Left lung (tissue), 14 donors: ENCODE measurements at places on chromosomes 4 and X. TPM values are rescaled to one million over a fixed set of nuclear protein-coding genes. Genes with fewer than 3 reads are reported as not detected.

The POLA1 gene
- polyA plus RNA-seq: 17.1 TPM

The SPP1 gene
- polyA plus RNA-seq: 229 TPM

The CSN1S1 gene
- not detected for polyA plus RNA-seq

The PPEF2 gene
- polyA plus RNA-seq: 0.54 TPM

The PLP1 gene
- 9.6 TPM for polyA plus RNA-seq

The CNKSR2 gene
- polyA plus RNA-seq: 14.9 TPM

The MAGEA8 gene
- polyA plus RNA-seq: 0.36 TPM

The ARHGEF9 gene
- polyA plus RNA-seq: 34.4 TPM

- DNase-seq: no peak
- H3K4me3 ChIP-seq: no peak overlapping the region
- H3K27ac ChIP-seq: no peak overlapping the region
- H3K36me3 ChIP-seq: no peaks in the 10 kb centered on the region
Measured at GRCh38 chrX:1778817-1779216, 164.0 kb downstream of the ASMT start.

DNA sequence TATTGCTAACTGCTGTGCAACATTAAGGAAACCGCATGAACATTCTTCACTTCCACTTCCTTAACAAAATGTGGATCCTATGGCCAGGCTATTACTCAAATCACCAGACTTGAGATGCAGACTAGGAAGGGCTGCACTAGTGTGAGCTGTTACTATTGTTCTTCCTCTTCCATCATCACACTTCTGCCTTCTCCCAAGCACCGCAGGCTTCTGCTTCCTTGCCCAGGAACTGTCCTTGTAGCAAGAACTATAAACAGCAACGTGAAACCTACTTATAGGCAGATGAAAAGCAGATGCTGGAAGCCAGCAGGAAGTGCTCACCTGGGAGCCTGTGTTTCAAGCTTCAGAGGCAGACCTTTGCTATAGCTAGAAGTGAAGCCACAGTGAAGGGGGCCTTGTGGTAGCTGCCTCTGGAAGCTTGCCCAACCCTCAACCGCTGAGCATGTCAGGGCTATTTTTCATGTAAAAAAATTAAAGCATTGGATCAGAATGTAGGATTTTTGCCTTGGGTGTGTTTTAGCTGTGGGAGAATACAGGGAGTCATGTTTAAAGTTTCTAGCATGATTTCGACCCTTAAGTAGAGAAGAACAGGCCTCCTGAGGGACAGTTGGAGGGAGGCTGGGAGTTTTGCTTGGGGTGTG lies 43.9 kb downstream of the CLNK start:
- DNase-seq: peak; percentile 39
- H3K36me3 ChIP-seq: no peaks in the 10 kb centered on the region
- no peaks in the 10 kb centered on the region for H3K27me3 ChIP-seq
- H3K4me1 ChIP-seq: no peaks in the 10 kb centered on the region
- H3K27ac ChIP-seq: no peak overlapping the region
- H3K4me3 ChIP-seq: no peak overlapping the region

GRCh38 chr4:41933997-41934503 lies 1.2 kb upstream of the TMEM33 start:
- peaks cover 2% of the 10 kb centered on the region for H3K36me3 ChIP-seq
- no peak overlapping the region for H3K27ac ChIP-seq
- H3K4me3 ChIP-seq: peak overlapping the region; percentile 96
- no peaks in the 10 kb centered on the region for H3K27me3 ChIP-seq

DNA sequence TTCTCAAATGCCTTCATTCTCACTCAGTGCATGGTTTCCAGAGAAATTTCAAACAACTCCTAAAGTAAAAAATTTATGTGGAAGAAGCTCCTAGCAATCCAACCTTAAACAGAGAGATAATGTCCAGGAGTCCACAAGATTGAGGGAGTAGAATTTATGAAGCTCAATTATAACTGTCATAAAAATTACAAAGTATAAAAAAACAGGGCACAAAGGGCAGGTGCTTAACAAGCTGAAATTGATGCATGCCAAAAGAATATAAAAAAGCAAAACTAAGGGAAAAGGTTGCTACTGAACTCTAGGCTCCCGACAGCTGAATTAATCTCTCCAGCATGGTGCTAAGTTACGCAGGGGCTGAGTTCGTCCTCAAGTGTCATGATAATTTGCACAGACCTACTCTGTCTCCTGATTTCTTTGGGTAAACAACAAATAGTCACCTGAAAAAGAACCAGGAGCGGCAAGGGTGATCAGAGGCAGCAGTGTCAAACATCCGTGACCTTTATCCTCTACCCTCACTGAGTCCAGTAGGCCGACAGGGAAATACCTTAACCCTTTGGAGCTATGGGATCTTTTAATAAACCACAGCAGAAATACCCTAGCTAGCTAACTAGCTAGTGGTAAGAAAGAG lies 47.2 kb upstream of the RELL1 start:
- H3K36me3 ChIP-seq: no peaks in the 10 kb centered on the region
- H3K4me1 ChIP-seq: no peaks in the 10 kb centered on the region
- H3K27me3 ChIP-seq: no peaks in the 10 kb centered on the region
- no peak overlapping the region for H3K27ac ChIP-seq

- no peak for DNase-seq
- no peaks in the 10 kb centered on the region for H3K4me1 ChIP-seq
- H3K36me3 ChIP-seq: no peaks in the 10 kb centered on the region
- no peaks in the 10 kb centered on the region for H3K27me3 ChIP-seq
- H3K4me3 ChIP-seq: no peak overlapping the region
Measured at GRCh38 chr4:187999406-187999932, 3.9 kb downstream of the ZFP42 start.

DNA sequence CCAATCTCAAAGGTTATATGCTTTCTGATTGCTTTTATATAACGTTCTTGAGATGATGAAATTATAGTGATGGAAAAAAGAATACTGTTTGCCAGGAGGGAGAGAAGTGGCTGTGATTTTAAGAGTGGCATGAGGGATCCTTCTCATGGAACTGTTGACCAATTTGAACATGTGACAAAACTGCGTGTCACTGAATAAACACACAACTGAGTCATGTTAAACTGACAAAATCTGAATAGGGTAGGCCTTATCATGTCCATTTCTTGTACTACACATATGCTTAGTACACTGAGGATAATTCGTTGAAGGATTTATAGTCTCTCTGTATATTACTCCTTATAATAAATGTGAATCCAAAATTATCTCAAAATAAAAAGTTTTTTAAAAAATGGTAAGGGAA lies 22.2 kb upstream of the HSPA4L start:
- H3K27ac ChIP-seq: no peak overlapping the region
- DNase-seq: no peak
- no peaks in the 10 kb centered on the region for H3K4me1 ChIP-seq

- no peak overlapping the region for H3K4me3 ChIP-seq
- H3K27me3 ChIP-seq: no peaks in the 10 kb centered on the region
- DNase-seq: no peak
- peaks cover 15% of the 10 kb centered on the region for H3K4me1 ChIP-seq
- H3K27ac ChIP-seq: no peak overlapping the region
Measured at GRCh38 chr4:42643685-42644084, 13.2 kb downstream of the ATP8A1 start.

DNA sequence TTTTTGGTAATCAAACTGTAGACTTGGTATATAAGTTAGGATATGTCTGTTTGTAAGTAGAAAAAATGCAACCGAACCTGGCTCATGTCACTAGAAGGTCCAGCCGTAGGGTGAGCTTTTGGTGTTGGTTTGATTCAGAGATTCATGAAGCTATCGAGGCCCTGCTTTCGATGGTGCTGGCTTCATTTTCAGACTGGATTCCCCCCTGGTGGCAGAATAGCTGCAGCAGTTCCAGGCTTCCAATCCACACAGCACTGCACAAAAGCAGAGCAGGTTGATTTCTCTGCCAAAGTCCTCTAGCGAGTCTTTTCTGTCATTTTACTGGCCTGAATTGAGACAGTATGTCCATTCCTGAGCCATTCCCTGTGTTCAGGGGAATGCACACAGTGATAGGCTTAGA lies 33.1 kb downstream of the PDK3 start:
- H3K4me1 ChIP-seq: no peaks in the 10 kb centered on the region
- H3K27me3 ChIP-seq: no peaks in the 10 kb centered on the region
- no peak for DNase-seq
- H3K36me3 ChIP-seq: no peaks in the 10 kb centered on the region
- no peak overlapping the region for H3K4me3 ChIP-seq
- H3K27ac ChIP-seq: no peak overlapping the region

DNA sequence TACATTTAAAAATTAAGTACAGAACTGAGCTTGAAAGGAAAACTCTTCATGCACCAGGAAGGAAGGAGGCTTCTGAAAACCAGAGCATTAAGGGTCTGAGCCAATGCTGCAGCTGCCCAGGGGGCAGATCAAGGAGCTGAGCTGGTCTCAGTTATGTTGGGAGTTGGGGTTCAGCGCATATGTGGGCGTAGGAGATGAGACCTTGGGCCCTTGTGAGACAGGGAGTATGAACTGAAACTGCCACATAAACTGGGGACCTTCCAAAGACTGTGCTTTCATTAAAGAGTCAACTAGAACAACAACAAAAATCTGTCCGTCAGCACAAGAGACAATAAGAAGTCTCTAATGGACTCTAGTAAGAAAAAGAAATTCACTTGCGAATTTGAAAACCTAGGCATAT lies 226.9 kb downstream of the STK32B start:
- no peaks in the 10 kb centered on the region for H3K36me3 ChIP-seq
- H3K4me1 ChIP-seq: no peaks in the 10 kb centered on the region

DNA sequence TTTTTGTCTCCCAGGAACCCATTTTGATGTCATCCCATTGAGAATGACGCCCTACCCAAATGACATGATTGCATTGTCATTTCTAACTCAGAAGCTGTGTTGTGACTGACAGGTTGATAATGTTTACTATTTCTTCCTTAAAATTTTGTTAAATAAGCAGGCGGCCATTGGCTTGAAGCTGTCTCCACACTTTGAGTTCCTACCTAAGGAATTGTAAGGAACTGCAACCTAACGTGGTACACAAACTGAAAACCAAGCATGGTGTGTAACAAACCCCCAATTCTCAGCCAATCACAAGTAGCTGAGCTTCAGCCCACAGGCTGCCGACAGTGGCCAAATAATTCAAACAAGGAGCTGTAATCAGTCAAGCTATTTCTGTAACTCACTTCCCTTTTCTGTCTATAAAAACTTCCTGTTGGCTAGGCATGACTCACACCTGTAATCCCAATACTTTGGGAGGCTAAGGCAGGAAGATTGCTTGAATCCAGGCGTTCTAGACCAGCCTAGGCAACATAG lies 2.9 kb upstream of the MND1 start:
- no peak overlapping the region for H3K4me3 ChIP-seq
- H3K36me3 ChIP-seq: no peaks in the 10 kb centered on the region
- no peaks in the 10 kb centered on the region for H3K27me3 ChIP-seq

- peak overlapping the region; percentile 13 for H3K4me3 ChIP-seq
- no peak for DNase-seq
- peak overlapping the region; percentile 77 for H3K27ac ChIP-seq
- peaks cover 13% of the 10 kb centered on the region for H3K27me3 ChIP-seq
- H3K4me1 ChIP-seq: peaks cover 33% of the 10 kb centered on the region
- no peaks in the 10 kb centered on the region for H3K36me3 ChIP-seq
Measured at GRCh38 chr4:26020881-26021280, 106.9 kb downstream of the SMIM20 start.

GRCh38 chr4:148430854-148431253 lies 11.4 kb downstream of the NR3C2 start:
- H3K27ac ChIP-seq: no peak overlapping the region
- H3K36me3 ChIP-seq: no peaks in the 10 kb centered on the region
- DNase-seq: no peak
- no peak overlapping the region for H3K4me3 ChIP-seq
- H3K27me3 ChIP-seq: no peaks in the 10 kb centered on the region

DNA sequence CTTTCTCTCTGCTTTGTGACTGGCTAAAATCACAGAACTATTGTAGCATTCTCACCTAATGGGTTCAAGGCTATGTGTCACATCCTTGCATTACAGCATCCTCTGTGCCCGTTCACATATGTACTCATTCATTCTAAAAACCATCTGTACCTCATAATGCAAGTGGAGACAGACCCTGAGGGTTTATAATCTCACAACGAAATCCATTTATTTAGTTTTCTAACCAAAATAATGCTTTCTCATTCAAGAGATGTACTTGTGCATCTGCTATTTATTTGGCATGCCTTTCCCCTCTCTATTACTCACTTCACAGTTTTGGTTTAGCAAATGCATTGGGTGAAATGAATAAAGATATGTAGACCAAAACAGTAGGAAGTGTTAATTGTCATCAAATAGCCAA lies 261.5 kb downstream of the DCHS2 start:
- no peaks in the 10 kb centered on the region for H3K27me3 ChIP-seq
- no peak overlapping the region for H3K27ac ChIP-seq
- DNase-seq: no peak
- no peaks in the 10 kb centered on the region for H3K4me1 ChIP-seq
- no peaks in the 10 kb centered on the region for H3K36me3 ChIP-seq
- H3K4me3 ChIP-seq: no peak overlapping the region

GRCh38 chr4:122522944-122523343 lies 66.4 kb upstream of the IL2 start:
- no peaks in the 10 kb centered on the region for H3K4me1 ChIP-seq
- H3K27me3 ChIP-seq: no peaks in the 10 kb centered on the region
- no peak overlapping the region for H3K4me3 ChIP-seq
- no peak overlapping the region for H3K27ac ChIP-seq

DNA sequence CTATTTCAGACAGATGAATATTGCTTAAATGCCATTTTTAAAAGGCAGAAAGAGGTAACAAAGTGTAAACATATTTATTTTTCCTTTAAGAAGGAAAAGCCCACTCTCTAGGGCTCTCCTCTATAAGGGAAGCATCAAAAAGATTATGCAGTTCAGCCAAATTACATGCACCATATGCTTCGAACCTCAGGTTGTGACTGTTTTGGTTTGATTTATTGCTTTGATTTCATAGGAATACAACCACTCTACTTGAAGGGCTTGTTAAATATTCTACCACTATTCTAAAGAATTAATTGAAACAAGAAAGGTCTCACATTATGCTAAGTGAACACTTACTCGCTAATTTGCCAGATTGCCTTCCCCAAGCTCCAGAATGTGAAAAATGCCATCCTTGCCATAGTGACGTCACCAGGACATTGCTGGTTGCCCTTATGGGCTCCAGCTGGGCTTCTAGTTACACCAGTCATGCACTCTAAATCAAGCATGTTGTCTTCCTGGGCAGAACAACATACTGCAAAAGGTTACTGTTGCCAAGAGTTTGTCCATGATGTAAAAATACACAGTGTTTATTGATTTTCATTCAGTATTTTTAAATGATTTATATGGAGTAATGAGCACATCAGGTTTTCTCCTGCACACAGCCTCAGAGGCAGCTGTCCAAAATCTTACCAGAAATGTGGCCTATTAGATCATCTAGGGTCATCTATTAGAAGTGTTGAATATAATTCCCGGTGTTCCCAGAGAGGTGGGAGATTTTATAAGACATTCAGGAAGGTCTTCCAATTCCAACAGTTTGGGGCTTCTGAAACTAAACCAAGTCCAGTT lies 164.4 kb upstream of the RAPGEF2 start:
- no peak for DNase-seq
- H3K27me3 ChIP-seq: no peaks in the 10 kb centered on the region
- H3K27ac ChIP-seq: no peak overlapping the region
- peaks cover 7% of the 10 kb centered on the region for H3K4me1 ChIP-seq

DNA sequence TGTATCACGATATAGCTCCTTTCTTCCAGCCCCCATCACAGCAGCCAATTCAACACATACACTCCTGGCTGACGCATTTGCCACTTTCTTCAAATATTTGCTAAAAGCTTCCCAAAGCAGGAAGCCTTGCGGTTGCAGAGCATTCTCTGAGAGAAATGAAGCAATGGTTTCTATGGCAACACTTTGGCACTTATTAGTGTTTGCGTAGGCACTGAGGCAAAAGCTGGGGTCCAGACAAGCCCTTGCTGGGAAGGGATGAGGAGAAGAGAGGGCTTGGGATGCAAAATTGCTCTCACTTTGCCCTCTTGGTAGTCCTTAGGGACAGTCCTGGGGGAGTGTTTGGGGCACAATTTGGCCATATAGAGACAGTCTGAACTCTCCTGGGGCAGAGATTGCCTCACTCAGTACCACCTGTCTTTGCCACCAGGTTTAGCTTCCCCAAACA lies 55.0 kb upstream of the PAK3 start:
- peaks cover 9% of the 10 kb centered on the region for H3K27me3 ChIP-seq
- DNase-seq: peak; percentile 34
- no peak overlapping the region for H3K4me3 ChIP-seq
- H3K4me1 ChIP-seq: no peaks in the 10 kb centered on the region
